Ammon's horn (tissue), 1 donor: ENCODE measurements at places on chromosomes 6 and 20.

DNA sequence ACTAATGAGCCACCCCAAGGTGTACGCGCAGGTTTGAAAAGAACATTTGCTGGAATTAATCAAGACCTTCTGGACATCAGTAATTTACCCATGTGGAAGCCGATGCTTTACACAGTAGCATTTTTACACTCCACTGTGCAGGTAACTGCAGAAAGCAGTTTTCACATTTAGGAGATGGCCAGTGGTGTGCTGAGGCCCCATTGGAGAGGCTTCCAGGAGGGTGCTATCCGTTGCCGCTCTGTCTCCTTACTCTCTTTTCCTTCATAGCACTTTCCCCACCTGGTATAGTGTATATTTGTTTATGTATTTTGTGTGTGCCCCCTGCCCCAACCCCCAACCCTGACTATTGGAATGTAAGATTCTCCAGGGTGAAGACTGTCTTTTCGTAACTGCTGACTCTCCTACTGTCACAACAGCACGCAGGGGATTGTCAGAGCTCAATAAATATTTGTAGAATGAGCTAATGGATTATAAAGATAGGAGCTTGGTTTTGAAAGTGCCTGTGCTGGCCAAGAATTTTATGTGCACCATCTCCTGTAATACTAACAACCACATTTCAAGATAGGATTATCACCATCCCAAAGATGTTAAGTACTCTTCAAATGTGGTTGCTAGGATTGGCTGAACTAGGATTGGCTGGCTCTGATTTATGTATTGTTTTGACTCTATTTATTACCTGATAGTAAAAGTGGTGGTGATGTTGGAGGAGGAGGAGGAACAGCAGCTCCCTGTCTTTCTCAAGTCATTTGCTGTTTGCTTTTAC is 74.0 kb upstream of the GLP1R start:
- DNase-seq = no peak

GRCh38 chr6:53011979-53012378 is 16.9 kb upstream of the GSTA4 start:
- no peak for DNase-seq

- no peak for DNase-seq
These were observed 7.1 kb downstream of the CDKAL1 start for GRCh38 chr6:20541382-20541781.

- no peak for DNase-seq
These were observed 207.0 kb downstream of the ADGB start for GRCh38 chr6:146805546-146806325.

DNA sequence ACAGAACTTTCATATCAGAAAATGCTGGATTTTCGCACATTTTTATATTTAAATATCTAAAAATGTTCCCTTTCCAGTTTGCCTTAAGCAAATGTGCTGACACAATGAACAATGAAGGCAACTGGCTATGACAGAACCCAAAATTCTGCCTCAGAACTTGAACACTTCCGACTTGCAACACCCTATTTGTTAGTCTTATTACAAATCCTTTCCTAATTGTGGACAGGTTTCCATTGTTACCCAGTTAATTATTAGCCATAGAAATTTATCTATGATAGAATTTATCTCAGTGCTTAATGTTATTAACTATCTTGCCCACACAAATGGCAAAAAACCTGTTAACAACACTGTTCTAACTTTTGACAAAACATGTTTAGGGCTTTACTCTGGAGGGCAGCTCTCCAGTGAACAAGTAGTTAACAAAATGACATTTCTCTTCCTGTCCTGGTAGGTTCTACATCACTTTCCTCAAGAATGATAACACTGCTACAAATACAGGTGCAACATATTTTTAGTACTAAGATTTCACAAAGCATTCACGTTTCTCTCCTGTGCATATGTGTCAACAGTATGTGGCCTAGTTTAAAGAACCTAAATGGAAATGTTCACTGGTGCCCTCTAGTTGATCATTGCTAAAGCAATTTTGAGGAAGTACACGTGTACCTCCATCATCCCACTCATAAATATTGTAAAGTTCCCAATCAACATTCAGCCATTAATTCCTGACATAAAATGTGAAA is 58.4 kb downstream of the HIVEP2 start:
- peak; percentile 62 for DNase-seq

- DNase-seq = no peak
These were observed 1.5 kb downstream of the FAM162B start for GRCh38 chr6:116763906-116764628.

DNA sequence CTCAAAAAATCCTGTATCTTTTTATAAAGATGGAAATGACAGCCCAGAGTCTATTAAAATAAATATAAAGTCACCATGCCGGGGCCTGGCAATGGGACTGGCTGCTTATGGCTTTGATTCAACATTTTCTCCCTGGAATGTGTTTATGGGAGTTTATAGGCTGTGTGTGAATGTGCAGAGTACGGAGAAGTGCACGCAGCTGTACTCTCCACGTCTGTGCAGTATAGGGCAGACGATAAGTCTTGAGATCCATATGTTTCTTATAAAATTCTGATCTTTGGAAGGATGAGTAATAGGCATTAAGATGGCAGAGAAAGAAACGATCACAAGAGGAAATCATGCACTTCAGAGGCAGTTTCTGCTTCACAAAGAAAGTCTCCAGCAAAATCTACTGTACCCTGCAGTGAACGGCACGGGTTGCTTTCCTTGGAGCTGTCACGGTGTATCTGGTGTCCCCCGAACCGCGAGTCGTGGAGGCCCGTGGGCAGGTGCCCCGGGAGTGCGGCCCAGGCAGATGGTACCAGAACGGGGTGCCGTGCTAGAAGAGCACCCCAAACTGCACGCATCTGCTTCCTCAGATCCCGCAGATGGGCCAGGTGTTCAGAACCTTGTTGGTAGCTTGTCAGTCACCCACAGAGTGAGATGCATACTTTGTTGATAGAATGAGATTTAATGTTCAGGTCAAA is 382.5 kb downstream of the TAF4 start:
- no peak for DNase-seq
